ENCODE measurements at places on chromosomes 11 and 22.

GRCh38 chr11:70481625-70482528 is 83.5 kb downstream of the CTTN start:
- no peak for DNase-seq

DNA sequence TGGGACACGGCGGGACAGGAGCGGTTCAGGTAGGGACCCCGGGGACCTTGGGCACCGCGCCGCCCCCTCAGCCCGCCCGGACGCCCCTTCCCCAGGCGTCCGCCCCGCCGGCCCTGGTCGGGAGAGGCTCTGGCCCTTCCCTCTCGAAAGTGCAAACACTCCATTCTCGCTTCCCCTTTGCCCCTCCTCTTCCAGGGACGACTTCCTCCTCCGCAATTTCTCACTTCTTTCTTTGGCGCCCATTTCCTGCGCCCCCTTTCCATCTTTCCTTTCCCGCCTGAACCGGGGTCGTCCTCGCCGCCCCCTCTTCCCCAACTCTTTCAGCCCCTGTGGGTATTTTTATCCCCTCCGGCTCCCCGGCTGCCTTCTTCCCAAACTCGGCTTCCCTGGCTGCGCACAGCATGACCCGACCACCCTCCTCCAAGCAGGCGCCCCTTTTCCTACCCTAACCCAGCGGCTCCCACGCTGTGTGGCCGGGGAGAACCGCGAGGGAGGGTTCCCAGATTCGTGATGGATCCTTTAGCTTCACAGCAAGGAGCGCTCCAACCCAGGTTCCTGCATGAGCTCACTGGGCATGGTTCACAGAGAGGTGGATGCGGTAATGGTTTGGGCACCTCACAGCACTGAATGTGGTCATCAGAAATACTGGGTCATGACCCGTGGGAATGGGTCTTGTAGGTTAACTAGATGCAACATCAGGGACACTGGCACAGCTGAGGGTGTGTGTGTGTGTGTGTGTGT is 689 bp downstream of the RAB39A start:
- no peak for DNase-seq

DNA sequence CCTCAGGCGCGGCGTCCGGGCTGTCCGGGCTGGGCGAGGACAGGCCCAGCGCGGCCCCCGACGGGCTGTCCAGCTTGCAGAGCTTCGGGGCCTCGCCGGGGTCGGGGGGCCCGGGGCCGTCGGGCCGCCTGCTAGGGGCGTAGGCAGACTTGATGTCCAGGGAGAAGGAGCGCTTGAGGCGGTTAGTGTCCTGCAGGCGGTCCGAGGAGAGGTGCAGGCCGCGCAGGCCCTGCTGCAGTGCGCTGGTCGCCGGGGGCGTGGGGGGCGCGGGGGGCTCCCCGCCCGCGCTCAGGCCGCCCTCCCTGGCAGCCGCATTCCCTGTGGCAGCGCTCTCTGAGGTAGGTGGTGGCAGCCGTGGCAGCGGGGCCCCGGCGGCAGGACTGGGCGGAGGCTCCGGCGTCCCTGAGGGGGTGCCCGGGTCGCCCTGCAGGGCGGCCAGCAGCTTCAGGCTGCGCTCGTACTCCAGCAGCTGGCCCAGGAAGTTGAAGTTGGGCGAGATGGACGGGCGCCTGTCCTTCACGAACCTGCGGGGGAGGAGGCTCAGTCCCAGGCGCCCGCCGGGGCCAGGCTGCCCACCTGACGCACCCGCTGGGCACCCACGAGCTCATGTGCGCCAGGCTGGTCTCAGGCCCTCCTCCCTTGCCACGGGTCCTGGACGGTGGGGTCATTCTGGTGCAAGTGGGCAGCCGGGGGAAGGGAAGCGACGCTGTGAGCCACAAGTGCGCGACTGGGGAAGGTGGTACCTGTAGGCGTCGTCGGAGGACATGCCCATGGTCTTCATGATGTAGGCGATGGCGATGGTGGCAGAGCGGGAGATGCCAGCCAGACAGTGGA is 14.8 kb downstream of the DUSP8 start:
- DNase-seq: no peak

DNA sequence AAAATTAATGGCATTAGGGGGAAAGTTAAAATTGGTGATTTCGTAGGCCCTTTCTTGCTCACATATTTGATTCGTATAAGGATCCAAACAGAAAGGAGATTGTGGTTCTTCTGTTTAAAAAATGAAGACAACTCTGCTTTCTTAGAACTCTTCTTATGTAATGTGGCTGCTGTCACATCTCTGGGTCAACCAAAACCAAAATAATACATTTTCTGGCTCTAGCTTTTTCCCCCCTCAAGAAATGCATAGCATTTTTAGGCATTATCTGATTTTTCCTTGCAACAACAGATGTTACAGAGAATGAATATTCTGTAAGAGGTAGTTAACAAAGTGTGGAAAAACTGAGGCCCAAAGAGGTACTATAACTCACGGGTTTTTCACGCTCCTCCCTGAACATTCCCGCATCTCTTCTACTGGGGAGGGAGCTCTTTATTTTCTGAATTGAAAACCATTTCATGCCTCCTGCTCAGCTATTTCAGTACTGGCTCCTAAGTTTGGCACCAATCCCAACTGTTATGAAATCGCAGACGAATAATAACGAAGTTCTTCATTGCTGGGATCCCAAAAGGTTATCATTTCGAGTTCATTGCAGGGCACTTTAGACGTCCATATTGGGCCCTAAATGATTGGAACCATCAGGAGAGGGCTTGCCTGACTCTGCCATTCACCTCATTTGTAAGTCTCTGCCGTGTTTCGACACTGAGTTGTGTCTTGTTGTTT is 17.1 kb downstream of the GRAP2 start:
- DNase-seq: no peak

GRCh38 chr11:78972590-78972989 is 397.9 kb upstream of the NARS2 start:
- DNase-seq: no peak

GRCh38 chr22:23376256-23376655 is 195.9 kb downstream of the BCR start:
- DNase-seq: no peak

- peak; percentile 96 for DNase-seq
These were observed 13.6 kb upstream of the TMEM216 start for GRCh38 chr11:61378713-61379313.

DNA sequence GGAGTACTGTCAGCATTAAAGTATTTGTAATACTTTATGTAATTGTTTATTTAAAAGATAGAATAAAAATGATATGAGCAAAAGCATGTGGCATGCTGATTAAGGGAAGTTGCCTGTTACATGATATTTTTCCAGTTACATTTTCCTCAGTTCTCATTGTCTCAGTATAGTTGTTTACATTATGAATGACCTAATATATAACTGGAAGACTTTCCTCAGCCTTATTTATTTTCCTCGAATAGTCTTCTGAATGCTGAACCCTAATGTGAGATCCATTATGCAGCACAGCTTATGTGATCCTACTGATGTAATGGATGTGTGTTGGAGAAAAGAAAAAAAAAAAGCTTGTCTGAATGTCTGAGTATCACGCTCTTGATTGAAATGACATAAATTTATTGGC is 95.5 kb downstream of the LUZP2 start:
- DNase-seq: no peak

DNA sequence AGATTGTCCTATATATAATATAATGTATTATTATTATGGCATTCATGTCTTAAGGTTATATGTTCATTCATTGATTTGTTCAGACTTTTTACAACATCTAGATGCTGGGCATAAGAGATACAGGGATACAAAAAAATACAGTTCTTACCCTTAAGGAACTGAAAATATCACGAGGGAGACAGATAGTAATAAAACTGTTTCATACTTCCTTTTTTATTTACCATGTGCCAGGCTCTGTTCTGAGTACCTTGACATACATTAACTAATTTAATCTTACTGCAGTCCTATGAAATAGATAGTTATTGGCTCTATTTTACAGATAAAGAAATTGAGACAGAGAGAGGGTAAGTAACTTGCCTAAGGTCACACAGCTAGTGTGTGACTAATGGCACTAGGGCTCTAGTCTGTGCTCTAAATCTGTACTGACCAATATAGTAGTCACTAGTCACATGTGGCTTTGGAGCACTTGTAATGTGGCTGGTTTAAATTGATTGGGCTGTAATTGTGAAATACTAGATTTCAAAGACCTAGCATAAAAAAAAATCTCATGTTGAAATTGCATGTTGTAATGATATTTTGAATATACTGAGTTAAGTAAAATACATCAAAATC is 21.3 kb downstream of the TRIM44 start:
- no peak for DNase-seq

- DNase-seq: no peak
These were observed 6.7 kb downstream of the SLC25A18 start for GRCh38 chr22:17569971-17570511.

DNA sequence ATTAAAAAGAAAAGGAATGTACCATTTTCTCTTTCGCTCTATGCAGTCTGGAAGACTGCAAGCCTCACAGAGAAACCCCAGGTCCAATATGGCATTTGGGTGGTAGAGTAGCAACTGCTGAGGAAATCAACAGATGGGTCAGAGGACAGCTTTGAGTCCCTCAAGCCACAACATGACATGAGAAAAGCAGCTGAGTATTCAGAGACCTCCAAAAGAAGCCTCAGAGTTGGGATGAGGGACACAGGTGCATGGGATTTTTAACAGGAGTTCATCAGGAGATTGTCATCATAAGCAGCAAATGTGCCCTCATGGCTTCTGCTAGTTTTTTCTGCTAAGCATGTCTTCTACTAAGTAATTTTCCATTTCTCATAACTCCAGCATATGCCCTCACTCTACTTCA is 111.6 kb downstream of the BLID start:
- no peak for DNase-seq

DNA sequence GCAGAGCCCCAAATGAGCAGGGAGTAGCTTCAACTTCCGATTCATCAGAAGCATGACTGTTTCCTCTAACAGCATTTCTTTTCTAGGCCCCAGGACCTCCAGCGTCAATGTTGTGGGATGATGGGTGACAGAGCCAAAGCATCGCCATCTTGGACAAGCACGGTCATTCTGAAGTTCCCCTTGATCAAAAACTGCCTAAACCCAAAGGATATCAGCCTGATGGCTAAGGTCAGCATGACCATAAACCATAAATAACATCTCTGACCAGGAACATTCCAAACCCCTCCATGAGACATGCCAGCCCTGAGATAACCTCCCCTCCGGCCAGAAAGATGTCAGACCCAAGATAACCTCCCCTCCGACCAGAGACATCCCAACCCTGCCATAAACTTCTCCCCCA is 28.8 kb upstream of the TREH start:
- DNase-seq: no peak

GRCh38 chr11:27361649-27362431 is 1.2 kb downstream of the CCDC34 start:
- DNase-seq: no peak

Measured in fibroblast of the conjunctiva (primary cell).